ENCODE measurements at places on chromosomes 12 and 14.

GRCh38 chr14:31410048-31410650 lies 10.2 kb downstream of the HEATR5A start:
- no peak for DNase-seq

GRCh38 chr14:91335191-91336092 lies 82.2 kb downstream of the CCDC88C start:
- DNase-seq: no peak

DNA sequence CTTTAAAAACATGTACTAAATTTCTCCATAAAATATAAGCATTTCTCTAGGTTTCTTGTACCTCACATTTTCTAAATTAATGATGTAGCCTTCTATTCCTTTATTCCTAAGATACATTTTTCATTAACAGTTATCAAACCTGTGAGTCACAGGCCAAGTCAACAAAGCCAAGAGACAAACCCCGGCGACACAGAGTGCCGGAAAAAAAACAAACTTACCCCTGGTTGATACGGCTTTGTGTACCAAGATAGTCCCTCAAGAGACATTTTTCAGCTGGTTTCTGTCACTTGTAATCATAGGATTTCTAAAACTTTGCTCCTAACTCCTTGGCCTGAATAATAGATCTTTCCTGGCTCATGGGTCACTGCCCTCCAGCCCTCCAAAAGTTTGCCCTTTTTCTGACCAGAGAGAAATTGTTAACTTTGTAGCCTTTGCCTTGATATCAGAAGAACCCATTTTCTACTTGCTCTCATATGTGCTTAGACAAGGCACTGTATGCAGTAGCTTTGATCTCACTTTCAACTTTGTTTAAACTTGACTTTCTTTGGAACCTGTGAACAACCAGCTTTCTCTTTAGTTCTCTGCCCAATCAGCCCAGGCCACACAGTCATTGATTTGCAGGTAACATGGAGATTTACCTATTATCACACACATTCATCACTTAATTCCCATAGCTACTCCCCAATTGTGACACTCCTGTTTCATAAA lies 172.2 kb downstream of the PRKD1 start:
- no peak for DNase-seq

GRCh38 chr14:72699852-72700257 lies 194.0 kb downstream of the DPF3 start:
- no peak for DNase-seq

GRCh38 chr12:8832500-8832899 lies 10.1 kb downstream of the A2ML1 start:
- no peak for DNase-seq

GRCh38 chr12:132825861-132826260 lies 2.8 kb downstream of the GOLGA3 start:
- DNase-seq: no peak

DNA sequence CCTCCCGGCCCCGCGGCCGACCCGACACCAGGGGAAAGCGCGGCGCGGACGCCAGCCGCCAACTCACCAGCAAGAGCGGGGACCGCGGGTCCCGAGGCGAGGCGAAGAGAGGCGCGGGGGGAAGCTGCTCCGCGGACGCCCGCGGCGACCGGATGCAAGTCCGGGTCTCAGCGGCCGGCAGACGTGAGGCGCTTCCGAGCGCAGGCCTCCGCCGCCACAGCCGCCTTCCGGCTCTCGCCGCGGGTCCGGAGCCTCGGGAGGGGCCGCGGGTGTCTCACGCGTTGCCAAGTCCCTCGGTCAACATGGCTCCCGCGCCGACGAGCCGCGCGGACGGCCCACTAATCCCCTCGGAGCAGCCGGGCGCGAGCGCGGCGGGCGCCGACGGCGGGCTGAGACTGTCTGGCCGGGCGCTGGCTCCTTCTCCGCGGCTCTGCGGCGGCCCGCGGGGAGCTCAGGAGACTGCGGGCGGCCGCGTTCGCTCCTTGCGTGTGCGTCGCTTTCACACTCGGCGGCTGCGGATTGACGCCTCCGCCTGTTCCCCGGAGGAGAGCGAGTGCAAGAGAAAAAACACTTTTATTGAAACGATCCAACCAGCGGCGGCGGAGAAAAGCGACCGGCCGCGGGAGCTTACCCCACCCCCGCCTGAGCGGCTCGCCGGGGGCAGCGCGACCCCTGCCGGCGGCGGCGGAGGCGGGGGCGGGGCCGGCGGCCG lies at the start of gene CDK17:
TSS of gene CDK17 (minus strand) at position 521 of the 712 bp plus-strand sequence. CDS start 65,603 bp downstream, outside the sequence.
- DNase-seq: peak; percentile 73

DNA sequence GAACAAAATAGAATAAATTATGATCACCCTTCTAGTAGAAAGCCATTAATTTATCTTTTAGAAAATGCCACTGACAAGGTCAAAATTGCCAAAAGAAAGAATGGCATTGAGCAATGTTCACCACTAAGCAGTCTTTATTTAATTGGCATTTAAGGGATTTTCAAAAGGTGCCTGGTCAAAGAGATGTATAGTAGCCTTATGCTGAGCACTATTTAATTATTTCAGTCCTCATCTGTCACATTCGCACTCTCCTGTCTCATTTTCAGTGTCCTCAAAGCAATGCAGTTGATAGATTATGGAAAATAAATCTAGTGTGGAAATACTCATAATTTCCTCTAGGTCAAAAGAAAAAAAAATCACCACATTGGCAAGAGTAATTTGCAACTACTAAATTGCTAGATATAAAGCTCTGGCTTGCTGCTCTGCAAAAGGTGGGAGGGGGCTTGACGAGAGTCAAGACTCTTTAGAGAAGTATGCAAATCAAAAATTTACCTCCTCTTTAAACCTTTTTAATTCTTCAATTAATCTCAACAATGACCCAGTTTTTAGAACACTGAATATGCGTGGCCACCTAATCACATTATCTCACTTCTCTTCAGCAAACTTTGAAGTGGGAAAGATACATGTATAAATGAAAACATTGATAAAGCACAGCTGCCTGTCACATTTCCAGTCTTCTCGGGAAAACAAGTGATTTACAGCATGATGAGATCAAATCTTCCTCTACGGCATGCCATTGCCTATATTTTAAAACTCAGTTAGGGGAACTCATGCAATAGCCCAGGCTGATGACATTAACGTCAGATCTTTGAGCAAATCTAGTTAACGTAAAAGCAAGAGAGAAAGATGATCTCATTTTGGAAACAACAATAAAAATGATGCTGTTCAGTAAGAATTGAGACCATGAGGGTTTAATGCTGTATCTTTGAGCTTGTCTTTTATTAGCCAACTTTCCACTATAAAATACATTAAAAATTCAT lies 373.1 kb upstream of the DCN start:
- DNase-seq: no peak

DNA sequence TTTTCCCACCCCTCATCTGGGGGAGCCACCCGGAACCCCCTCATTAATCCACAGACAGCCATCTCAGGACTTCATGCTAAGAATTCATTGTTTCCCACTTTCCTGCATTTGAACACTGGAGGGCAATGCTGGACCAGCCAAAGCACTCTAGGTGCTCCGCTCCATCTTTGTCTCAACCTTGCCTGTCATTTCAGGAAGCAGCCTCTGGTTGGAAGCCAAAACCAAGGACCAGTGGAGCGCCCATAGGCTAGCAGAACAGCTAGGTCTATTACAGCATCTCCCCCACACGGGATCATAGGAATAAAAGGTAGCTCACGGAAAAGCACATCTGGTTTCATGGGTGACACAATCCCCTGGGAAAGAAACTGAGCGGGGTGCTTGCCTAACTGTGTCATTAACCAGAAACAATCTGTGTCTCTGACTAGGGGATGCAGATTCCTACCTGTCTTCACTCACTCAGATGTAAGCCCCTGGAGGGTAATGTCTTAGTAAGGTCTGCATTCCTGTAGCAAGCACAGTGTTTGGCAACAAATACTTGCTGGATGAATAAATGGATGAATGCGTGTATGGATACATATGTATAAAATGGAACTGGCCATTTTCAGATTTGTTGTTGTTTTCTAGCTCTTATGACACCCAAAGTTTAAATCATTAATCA lies 197.0 kb downstream of the DAD1 start:
- peak; percentile 7 for DNase-seq

DNA sequence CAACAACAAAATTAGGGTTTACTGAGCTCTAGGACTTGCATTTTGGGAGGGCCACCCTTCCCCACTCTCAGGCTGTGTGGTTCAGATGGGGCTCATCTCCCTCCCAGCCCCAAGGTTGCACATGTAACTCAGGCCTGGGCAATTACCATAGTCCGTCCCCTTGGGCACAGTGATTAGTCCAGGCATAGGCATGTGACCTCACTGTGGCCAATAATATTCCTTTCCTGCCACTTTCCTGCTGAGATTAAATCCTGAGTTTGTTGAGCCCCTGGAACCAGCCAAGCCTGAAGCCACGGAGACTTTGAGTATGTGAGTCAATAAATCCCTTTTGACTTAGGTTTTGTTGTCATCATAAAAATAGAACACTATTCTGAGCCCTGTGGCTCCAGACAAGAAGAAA lies 113.0 kb downstream of the AACS start:
- no peak for DNase-seq

DNA sequence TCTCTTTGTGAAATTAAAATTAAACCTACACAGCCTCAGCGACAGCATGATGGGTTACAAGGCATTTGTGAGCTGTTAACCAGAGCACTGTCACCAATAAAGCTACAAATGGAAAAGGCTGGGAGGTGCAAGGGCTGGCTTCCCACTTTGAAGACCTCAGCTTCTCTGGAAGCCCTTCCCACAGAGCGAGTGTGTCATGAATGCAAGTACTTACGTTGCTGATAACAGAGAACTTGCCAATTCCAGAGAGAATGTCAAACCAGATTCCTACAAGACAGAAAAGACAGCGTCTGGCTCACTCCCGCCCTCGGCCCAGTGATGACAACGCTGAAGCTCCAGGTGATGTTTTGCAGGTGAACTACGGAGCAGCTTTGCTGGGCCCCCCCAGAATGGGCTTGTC lies 145.8 kb downstream of the NTF3 start:
- no peak for DNase-seq

DNA sequence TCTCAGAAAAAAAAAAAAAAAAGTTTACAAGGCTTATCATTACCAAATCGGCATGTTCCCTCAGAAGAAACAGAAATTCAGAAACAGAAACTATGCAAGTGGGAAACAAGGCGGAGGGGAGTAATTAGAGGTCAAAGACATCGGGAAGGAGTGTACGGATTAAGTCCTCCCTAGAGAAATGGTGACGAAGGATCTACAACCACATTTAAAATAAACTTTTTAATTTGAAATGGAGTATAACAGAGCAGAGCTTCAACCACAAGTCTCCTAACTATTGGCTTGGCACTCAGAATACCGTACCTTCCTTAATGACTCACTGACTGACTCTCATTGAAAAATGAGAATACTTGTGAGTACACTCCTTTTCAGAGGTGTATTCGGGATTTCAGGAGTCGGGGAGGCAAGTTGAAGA lies 908 bp downstream of the ENTPD5 start:
- no peak for DNase-seq

DNA sequence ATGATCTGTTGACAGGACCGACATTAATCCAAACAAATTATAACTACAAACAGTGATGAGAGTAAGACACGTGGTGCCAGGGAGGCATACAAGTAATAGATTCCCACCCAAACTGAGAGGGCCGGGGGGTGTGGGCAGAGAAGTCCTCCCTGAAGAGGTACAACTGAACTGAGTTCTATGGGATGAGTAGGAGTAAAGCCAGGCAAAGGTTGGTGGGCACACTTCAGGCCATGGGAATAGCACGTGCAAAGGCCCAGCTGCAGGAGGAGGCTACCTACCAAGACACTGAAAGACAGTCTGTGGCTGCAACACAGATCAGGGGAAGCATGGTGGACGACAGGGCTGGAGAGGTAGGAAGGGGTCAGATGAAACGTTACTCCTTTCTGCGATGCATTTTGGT lies 22.0 kb upstream of the VWF start:
- DNase-seq: no peak

DNA sequence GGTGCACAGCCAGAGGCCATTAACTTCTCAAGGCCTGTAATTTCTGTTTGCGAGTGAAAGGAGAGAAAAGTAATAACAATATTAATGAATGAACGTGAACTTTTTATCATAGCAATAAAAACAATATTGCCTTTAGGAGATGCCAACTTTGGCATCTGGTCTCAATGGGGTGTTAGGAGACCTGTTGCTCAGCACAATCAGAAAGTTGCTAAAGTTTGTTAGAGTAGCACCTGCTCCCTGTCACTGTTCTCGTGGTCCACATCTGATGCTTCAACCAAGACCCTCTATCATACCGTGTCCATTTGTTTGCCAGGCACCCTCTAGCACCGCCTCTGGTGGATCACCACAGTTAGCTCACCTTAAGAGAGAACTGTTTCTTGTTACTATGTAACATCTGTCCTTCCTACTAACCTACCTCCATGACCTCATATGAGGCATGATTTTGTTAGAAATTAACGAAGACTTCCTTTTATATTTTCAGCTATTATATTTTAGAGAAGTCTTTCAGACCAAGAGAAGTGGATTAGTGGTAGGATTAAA lies 12.5 kb upstream of the CLEC4E start:
- DNase-seq: no peak

DNA sequence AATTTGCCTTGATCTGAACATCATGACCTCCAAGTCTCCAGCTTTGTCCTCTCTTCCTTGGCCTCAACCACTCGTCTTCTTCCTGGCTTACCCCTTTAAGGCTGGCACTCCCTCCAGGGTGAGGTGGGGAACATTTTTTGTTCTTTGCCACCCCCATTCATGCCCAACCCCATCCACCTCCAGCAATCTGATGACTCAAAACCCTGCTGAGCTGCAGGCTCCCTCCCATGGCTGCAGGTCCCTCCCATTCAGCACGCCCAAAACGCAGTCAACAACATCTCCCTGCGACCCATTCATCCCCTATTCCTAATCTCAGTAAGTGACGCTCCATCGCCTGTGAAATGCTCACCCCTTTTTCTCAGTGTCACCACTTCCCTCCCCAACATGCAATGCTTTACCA lies 138.8 kb upstream of the PRMT8 start:
- DNase-seq: no peak

DNA sequence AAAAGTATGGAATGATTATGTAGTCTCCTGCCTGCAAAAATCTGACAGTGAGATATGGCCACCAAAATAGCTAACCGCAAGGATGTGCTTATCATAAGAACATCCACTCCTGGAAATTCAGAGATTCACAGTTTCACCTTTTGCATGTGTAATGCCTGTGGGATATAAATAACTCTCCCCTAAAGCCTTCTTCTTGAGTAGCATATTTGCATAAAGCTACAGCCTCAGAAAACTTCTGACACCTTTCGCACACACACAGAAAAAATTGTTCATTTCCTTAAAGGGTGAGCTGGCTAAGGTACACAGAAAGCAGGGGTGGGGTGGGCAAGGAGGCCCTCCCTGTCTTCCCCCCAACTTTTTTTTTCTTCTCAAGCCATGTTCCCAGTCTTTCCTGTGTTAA lies 3.1 kb upstream of the IGF1 start:
- no peak for DNase-seq

DNA sequence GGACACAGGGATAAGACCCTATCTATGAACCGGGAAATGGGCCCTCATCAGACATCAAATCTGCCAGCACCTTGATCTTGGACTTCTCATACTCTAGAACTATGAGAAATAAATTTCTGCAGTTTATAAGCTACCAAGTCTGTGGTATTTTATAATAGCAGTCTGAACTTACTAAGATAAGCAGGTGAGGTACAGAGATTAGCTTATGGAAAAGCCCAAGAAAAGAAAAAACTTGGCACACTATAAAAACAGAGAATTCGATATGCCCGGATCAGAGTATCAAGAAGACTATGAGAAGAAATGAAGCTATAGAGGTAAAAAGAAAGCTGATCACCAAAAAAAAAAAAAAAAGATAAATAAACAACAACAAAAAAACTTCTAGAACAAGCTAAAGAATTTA lies 52.6 kb downstream of the EEA1 start:
- DNase-seq: no peak

GRCh38 chr12:6694701-6695100 lies 5.5 kb upstream of the ZNF384 start:
- no peak for DNase-seq

All from anterior cingulate cortex (tissue), 58 donors.